NCI-H1436 (cell line): ENCODE measurements at places on chromosomes 7 and 10.

- no peak for DNase-seq
Measured at GRCh38 chr7:113374955-113375354, 256.6 kb upstream of the SMIM30 start.

GRCh38 chr7:116322541-116322940 is 112.2 kb downstream of the TES start:
- no peak for DNase-seq

GRCh38 chr7:481219-481930 is 38.3 kb downstream of the PDGFA start:
- no peak for DNase-seq

- no peak for DNase-seq
Measured at GRCh38 chr10:48684792-48685623, at the start of gene WDFY4. WDFY4 (plus strand) TSS chr10:48684873; CDS start chr10:48709733, 24,860 bp downstream.

DNA sequence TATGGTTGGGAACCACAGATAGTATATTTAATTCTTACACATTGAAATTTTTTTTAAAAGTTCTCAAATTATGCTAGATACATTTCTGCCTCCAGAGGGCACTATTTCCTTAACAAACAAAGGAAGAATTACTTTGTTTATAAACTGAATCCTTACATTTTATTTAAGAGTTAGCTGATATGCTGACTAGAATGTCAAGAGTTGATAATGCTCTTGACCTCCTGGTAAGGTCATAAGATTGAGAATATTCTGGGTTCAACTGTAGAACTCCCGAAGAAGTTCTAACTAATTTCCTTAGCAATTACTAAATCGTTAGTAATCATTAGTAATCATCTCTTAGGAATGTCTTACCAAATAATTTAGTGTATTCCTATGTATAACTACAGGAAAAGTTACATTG is 95.3 kb upstream of the CYP26C1 start:
- peak; percentile 19 for DNase-seq

DNA sequence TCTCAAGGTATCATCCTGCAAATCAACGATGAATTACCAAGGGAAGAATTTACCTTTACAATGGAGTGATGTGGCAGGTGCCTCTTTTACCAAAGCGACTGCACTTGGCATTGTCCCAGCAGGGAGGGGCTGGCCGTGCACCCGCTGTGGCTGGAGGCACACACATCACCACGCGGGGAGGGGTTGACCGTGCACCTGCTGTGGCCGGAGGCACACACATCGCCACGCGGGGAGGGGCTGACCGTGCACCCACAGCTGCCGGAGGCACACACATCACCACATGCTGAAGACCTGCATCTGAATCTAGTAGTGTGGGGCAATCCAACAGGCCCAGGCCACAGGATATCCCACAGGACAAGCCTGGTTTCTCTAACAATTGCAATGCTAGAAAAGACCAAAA is 493.5 kb downstream of the DNAJB6 start:
- DNase-seq = peak; percentile 72

GRCh38 chr7:111071556-111071955 is 19.4 kb upstream of the LRRN3 start:
- DNase-seq = no peak

GRCh38 chr7:55073051-55073511 is 54.3 kb downstream of the EGFR start:
- peak; percentile 25 for DNase-seq

- no peak for DNase-seq
Measured at GRCh38 chr10:120607710-120608703, 151.0 kb downstream of the PLPP4 start.

DNA sequence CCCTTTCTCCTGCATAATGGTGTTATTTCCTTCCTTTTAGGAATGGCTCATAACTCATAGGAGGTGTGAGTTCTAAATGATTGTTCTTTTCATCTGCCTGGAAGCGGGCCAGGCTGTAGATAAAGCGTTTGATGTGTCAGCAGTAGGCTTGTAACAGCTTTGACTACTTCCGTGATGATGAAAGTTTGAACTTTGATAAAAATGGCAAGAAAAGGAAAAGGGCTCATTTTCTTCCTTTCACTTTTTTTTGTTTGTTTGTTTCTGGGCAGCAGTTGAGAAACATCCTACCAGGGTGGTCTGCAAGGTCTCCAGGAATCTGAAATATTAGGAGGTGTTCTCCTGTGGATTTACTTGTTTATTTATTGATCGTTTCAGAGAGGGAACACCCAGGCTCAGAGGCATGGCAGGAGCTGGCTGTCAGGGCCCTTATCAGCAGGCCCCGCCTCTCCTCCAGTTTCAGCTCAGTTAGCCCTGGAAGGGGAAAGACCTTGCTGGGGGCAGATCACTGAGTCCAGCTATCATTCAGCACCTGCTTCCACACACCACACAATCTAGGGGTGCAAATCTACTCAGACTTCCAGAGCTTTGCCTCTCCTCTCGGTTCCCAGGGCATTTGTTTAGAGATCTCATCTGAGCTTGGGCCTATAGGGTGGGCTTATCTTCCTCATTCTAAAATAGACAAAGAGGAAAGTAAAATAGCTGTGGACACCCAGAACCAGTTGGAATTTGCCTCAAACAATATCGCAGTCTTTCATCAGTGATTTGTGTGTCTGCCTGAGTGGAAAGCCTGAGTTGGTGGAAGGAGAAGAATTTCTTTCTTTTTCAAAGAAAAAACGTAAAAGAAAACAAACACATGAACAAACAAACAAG is 130.9 kb downstream of the BMPER start:
- no peak for DNase-seq

DNA sequence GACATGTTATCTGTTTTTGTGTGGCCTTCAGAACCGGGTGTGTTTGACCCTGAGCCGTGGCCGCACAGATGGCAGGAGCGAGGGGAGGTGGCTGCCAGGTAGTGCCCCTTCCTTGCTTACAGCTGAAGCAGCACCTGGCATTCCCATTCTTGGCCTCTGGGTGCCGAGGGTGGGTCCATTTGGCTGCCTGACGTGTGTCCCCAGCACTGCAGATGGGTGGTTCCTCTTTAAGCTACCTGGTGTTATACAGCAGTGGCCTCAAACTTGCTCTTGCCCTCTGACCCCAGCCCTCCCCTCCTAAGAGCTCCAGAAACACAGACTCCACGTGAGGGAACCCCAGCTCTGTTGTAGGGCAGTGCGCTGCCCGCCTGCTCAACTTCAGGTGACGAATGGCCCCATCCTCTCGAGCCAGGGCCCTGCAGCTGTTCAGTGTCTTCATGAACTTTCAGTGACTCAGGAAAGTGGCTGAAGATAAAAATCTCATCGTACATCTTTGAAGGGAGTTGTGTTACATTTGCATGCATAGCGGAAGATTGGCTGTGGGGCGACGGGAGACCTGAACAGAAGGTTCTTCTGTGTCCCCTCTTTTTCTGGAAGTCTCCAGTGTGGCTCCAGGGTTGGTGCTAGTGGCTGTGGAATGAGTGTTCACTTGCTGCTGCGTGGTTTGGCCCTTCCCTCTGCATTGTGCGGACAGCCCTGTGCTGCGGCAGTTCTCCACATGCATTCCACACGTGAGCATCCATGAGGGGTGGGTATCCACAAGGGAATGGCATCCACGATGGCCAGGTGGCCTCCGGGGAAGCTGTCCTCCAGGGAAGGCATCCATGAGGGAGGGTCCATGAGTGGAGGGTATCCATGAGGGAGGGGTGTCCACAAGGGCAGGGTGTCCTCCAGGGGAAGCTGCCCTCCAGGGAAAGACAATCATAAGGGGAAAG is 91.6 kb downstream of the INPP5A start:
- no peak for DNase-seq

- no peak for DNase-seq
Measured at GRCh38 chr10:124003871-124004662, 89.3 kb downstream of the CHST15 start.

DNA sequence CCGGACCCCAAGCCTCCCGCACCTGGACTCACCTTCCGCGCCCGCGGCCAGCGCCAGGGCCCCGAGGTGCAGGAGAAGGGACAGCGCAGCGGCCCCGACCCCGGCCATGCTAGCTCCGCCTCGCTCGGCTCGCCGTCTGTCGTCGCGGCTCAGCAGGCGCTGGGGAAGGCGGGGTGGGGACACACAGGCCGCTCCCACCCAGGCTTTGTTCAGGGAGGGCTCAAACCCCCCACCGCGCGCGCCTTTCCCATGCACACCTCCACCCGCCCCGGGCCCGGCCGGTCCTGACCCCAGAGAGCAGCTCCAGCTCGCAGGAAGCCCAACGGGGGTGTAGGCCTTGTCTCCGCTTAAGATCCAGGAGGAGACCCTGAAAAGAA is at the start of gene KCP:
Gene KCP, minus strand, starts transcription at position 141 of the 377 bp plus-strand sequence. Its CDS starts 33 bp downstream, at position 108.
- no peak for DNase-seq

- DNase-seq = no peak
Measured at GRCh38 chr10:133217800-133218589, 12.0 kb upstream of the UTF1 start.

- no peak for DNase-seq
Measured at GRCh38 chr7:12052211-12052610, 158.9 kb upstream of the TMEM106B start.

DNA sequence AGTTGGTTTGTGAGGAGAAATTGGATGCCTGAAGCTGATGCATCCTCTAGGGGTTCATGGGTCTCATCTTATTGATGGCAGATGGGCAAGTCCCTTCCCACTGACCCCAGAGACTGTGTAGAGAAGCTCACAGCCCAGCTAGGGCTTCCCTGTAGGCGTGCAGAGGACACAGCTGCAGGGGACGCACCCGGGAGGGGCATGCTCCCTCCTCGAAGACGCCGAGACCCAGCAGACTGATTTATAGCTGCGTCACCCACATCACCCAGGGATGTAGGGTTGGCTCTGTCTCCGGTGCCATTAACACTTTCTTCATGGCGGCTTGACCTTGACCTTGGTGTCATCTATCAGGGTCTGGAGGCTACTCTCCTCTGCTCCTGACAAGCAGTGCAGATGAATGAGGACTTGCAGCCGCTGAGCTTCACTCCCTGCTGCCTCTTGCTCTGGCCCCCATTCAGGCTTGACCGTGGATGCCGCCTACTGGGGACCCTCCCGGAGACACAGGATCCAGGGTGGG is 549.7 kb downstream of the TCERG1L start:
- no peak for DNase-seq

DNA sequence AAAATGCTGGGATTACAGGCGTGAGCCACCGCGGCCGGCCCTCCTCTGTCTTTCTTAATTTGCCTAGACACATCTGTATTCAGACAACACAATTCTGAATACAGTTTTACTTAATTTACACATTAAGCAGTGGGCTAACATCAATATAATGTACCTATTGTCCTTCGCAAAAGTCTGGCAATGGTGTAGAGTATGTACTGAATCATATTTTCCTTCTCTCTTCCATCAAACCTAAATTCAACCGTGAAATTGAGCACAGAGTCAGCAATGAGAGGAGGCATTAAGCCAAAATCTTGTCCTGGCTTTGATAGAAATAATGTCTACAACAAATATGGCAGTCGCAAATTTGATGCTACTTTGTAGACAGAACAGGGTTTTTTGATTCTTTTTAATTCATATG is 30.4 kb downstream of the FZD9 start:
- no peak for DNase-seq

DNA sequence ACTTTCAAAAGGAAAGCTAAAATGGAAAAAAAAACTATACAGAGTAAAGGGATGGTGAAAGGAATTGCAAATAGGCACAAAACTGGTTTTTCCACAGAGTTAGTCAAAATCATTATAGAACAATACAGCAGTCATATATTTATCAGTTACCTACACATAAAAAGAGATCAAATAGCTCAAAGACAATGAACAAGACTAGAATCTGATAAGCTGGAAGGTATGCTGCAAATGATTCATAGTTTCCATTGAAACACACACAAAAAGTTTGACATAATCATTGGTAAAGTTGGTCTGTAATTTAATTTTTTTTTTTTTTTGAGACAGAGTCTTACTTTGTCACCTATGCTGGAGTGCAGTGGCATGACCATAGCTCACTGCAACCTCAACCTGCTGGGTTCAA is 92.4 kb upstream of the SGCE start:
- DNase-seq = no peak

GRCh38 chr10:93458821-93459257 is 23.3 kb downstream of the MYOF start:
- DNase-seq = no peak

GRCh38 chr7:16810112-16810511 is 5.3 kb upstream of the AGR2 start:
- DNase-seq = no peak

- no peak for DNase-seq
Measured at GRCh38 chr10:54477738-54478137, 323.3 kb downstream of the PCDH15 start.

DNA sequence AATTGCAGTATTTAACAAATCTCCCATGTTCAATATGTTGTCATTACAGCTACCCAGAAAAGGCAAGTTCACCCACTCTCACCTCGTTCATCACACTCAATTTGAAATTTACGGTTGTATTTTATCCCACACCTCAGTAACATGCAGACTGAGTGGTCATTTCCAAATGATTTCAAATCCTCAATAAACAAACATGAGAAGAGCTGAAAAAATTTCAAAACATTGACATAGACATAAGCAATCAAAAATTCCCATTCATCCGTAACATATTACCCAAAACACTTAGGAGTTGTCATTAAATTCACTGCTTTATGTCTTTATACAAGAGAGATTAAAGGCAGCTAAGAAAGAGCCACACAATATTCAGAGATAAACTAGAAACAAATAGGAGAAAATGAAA is 61.7 kb upstream of the NEBL start:
- DNase-seq = no peak

DNA sequence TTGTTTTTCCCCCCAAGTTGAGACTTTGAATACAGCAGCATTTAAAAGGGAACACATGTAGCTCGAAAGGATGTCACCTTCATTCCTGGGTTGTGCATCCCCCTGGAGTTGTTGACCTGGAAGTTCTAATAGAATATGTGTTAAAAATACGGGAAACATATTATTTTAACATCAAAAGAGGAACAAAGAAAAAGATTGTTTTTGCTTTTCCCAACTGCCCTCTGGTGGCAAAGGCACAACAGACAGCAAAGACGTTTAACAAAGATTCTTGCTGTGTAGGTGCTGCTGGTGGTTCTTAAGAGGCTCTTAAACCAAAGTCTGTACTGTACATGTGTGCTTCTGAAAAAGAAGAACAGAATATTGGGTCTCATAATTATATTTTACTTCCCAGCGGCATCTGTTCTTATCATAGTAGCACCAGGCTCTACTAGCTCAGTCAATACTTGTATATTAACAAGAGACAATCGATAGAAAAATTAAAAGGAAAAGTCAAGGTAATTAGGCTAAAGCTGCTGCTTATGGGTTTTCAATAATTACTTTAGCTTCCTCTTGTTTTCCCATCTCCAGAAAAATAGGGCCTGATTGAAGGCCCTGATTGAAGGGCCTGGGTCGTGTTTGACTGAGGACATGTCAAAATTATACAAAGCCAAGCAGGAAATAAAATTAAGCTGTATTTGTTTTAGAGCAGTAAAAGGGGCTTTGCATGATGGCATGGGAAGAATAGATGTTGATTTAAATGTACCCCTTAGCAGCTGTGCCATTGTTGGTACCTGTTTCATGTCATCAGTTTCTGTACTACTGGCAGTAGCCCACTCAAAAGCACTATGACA is 384.2 kb upstream of the LRGUK start:
- DNase-seq = no peak

DNA sequence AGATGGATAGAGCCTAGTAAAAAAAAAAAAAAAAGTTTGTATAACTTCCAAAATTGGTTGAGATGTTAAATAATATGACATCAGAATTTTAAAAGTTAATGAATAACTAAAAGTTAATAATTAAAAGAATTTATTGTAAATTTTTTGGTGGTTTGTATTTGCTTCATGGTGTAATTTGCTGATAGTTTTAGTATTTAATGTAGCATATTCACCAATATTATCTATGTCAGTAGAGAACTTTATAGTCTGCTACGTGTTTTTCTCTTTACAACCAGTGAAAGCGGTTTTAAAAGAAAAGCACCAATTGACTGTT is 51.8 kb upstream of the STEAP4 start:
- no peak for DNase-seq
